Stimulated activated CD8-positive, alpha-beta memory T cell treated with anti-CD3 and anti-CD28 coated beads, Interleukin-7, amount 100 ng/mL, for 1 hour (primary cell): ENCODE measurements at places on chromosomes 6 and 20.

DNA sequence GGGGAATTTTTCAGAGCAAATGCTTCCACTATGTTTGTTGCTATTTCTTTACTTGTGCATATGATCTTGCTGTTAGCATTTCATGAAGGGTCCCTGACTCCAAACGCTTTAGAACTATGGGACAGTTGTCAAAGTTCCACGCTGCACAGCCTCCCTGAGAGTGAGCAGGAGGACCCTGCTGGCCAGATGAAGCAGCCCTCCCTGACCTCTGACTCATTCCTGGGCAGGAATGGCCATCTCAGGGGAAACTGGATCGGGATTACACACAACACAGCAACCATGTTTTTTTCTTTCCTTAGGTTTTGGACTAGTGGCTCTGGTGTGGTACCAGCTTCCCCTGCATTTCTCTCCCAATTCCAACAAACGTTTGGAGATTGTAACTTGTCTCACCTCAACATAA lies 710.9 kb upstream of the AGPAT4 start:
- DNase-seq: no peak

DNA sequence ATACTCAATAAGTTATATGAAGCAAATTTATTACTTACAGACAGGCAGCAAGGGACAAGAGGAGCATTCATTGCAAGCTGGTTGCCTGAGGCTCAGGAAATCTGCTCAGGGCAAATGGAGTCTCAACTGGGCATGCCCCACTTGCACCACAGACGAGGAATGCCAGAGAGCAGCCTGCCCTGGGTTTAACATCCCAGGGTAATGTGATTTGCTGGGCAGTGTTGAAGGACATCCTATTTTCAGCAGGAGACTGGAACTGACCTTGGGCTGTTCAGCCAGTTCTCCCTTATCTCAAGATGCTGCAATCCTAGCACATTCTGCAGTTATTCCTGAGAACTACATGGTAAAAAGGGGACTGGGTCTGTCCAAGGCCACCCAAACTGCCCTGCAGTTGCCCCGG lies 3.8 kb upstream of the ENTPD6 start:
- no peak for DNase-seq

DNA sequence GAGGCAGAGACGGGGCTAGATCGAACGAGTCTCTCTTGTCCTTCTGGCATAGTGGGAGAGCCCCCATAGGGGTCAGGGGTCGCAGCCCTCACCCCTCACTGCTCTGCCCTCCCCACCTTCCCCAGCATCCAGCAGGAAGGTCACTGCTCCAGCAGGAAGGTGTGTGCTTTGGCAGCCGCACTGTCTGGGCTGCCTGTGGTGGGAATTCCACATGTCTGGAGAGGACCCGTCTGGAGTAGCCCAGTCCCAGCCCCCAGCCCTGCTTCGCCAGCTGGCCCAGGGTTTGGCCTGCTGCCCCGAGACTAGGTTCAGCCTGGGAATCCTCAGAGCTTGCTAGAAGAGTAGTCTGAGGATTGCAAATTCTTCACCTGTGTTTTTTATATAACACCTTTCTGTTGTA lies 2.5 kb upstream of the R3HDML start:
- DNase-seq: no peak

DNA sequence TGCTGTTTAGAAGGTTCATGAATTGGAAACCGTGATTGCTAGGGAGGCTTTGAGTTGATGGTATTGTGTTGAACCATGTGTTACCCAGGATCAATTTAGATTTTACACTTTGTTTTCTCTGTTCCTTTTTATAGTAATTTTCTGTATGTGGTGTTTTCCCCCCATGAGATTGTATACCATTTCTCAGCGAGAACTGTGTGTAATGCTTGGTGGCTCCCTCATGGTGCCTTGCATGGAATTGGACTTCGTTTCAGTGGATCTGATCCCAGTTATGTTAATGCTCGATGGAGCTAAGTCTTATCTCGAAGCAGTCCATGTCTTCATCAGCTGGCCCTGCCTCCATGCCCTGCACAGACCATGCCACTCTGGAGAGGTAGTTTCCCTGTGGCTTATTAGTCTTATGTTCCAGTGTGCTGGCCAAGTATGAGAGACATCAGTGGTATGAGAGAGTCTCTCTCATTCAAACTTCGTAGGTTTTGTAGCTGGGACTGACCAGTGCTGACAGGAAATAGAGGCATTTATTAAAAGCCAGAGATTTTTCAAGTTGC lies 18.7 kb downstream of the PTPN1 start:
- DNase-seq: no peak

GRCh38 chr6:37580176-37580955 lies 80.7 kb upstream of the CCDC167 start:
- no peak for DNase-seq

- no peak for DNase-seq
Observed at GRCh38 chr6:119858901-119859300, 509.3 kb upstream of the MAN1A1 start.

- DNase-seq: no peak
Observed at GRCh38 chr6:87075168-87075567, 19.7 kb downstream of the CGA start.

GRCh38 chr20:9442858-9443257 lies 71.5 kb upstream of the LAMP5 start:
- no peak for DNase-seq

DNA sequence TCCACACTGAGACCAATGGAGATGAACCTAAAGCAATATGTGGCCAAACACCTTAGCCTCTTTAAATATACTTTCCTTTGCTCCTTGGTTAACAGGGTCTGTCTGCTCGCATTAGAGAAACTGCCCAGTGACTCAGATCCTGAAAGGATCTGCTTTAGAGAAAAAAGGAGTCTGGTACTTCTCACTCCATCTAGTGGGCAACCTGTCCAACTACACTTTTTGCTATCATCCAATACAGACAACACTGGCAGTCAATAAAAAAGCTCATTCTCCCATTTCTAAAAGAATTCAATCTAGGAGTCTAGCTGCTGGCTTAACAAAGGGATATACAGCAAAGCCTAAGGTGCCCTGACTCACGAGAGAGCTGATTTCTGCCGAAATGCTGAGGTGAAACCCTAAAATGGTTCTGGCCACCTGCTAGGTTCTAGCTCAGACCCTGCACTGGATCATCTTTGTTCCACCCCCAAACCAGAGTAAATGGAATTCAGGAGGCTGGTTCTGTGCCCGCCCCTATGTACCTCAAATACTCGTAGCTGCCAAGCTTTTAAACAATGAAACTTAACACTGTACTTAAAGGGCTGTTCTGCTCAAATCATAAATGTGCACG lies 11.5 kb downstream of the GNL1 start:
- DNase-seq: no peak

- DNase-seq: no peak
Observed at GRCh38 chr6:13846841-13847240, 32.5 kb upstream of the MCUR1 start.
